ENCODE measurements at places on chromosomes 1 and 21.

GRCh38 chr1:66247415-66248208 lies 286.3 kb upstream of the SGIP1 start:
- DNase-seq = no peak

- DNase-seq = no peak
Observed at GRCh38 chr1:75129983-75130789, 4.0 kb upstream of the LHX8 start.

DNA sequence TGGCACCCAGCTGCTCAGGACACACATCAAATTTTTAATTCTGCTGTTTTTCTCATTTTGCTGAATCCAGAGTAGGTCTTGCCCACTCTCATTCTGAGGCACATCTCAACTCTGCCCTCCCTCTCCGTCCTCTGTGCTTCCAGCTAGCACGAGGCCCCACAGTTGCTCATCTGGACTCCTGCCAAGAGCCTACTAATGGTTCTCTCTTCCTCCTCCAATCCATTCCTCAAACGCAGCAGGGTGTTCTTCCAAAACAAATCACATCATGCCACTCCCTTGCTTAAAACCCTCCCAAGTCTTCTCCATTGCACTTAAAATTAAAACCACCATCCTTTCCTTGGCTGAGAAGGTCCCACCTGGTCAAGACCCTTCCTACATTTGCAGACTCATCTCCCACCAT lies 49.8 kb upstream of the SCAF4 start:
- no peak for DNase-seq

DNA sequence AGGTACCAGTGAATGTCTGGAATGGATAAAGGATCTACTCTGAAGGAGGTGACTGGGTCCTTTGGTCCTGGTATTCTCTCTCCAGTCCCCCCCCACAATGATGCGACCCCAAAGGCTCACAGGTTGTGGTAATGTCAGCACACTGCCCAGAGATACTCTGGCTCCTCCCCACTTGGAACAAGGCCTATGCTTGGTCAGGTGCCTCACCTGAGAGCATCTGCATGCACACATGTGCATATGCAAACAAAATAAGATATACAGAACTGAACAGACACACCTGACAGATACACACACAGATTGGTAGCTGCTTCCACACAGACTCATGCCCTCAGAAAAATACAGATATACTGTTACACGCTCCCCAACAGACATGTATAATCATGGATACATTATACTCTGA lies 33.5 kb downstream of the DMAP1 start:
- no peak for DNase-seq

GRCh38 chr1:14160781-14161180 lies 437.7 kb upstream of the KAZN start:
- DNase-seq = no peak

DNA sequence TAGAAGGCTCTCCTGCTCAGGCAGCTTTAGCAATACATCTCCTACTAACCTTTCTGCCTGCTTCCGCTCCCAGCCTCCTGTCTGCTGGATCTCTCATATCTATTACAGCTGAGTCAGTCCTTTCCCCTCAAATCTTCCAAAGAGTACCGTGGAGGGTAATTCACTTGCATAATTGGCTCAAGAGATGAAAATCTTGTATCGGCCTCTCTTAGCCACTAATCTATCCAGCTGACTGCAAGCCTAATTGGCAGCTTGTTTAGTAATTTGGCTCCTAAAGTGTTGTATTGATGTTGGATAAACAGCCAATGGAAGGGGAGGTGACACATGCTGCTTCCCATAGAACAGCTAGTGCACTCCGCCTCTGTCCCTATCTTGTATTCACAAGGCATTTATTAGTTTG lies 195.7 kb downstream of the GPATCH2 start:
- DNase-seq = no peak

Measured in HL-60 (cell line).